GM12878 (cell line): ENCODE measurements at places on chromosomes 3 and 15. TPM values are rescaled to one million over a fixed set of nuclear protein-coding genes. Genes with fewer than 3 reads are reported as not detected.

- DNase-seq = no peak
Observed at GRCh38 chr3:28847736-28848135, 433.1 kb upstream of the RBMS3 start.

- DNase-seq = no peak
Observed at GRCh38 chr15:36803773-36804172, 224.3 kb downstream of the CDIN1 start.

Gene DLEC1
- 0.11 TPM in 1 of 2 replicates, not detected in the other for polyA plus RNA-seq

- no peak for DNase-seq
Observed at GRCh38 chr3:172938788-172939187, 188.3 kb downstream of the ECT2 start.

DNA sequence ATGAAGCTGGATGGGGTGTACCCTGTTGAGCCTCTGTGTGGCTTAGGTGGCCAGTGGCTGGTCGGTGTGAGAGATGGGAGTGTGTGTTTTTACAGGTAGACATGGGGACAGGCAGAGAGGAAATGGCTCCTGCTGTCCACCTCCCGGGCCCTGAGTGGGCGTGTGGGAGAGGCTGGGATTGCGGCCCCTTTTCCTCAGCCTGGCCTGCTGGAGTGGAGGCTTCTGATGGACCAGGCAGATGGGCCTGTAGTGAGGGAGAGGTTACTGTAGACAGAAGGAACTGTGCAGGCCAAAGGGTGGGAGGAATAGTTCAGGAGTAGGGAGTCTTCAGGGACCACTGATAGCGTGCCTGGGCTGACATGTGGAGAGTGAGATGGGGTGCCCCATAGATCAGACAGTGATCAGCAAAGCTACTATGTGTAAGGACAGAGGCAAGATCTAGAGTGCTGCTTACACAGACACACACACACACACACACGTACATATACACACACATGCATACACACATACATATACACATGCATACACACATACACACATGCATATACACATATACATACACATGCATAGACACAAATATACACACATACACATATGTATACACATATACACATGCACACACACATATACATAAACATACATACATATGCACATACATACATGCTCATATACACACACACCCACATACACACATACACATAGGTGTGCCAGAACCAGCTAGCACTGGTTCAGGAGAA, 26.4 kb downstream of the ACAA1 start:
- DNase-seq = no peak

DNA sequence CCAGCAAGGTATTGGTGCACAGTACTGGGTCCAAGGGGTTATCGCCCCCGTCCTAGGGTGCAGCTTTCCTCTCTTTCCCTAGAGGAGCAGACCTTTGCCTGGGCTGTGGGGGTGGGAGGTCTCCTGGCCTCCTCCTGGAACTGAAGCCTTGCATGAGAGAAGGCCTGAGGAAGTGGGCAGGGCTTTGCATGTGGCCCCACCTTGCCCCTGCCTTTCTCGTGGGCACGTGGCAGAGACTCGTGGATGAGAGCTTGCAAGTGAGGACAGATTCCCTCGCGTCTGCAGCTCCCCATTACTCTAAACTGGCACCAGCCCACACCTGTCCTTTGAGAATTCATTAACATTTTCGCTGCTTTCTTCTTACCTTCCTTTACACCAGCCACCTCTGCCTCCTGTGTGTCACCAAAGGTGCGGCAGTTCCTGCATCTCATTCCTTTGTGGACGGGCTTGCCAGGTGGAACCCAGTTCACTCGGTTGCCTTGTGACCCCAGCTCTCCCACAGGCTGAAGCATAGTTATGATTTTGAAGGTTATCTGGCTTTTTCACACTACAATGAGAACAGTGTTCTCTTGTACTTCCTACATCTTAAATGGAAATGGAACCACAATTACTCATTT, 40.9 kb upstream of the NR2C2 start:
- DNase-seq = no peak

GRCh38 chr3:196700801-196701200, 11.2 kb downstream of the CEP19 start:
- DNase-seq = no peak

DNA sequence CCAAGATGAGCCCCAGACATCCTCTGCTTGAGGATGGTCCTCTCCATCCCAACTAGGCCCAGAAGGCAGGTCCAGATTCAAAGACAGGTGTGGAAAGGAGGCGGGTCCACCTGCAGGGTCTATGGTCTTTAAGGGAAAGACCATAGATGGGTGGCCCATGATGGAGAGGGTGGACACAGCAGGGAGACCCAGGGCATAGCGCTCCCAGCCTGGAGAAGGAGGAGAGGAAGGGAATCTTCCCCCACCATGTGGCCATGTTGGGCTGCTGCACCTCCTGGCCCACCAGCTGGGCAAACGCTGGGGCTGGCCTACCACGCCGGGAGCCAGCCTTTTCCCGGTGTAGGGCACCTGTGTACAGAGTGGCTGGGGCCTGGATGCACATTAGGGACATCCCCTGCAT, 265.2 kb upstream of the TLE3 start:
- no peak for DNase-seq

DNA sequence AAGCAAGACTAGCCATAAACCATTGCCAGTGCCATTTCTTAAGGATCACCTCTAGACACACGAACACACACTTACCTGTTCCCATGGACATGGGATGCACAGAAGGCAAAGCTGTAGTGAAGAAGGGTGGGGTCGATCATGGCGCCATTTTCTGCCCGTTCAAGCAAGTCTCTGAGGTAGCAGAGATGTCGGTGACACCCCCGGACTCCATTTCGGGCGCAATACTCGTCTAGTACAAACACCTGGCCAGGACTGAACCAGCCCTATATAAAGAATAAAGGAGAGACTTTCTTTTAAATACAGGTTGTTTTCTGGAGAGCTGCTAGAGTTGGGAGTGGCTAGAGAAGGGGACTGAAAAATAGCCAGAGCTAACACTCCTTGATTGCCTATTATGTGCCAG, 159.4 kb upstream of the FEZF2 start:
- no peak for DNase-seq

Gene FILIP1L
- polyA plus RNA-seq = 4.2 and 4.6 TPM in 2 replicates

DNA sequence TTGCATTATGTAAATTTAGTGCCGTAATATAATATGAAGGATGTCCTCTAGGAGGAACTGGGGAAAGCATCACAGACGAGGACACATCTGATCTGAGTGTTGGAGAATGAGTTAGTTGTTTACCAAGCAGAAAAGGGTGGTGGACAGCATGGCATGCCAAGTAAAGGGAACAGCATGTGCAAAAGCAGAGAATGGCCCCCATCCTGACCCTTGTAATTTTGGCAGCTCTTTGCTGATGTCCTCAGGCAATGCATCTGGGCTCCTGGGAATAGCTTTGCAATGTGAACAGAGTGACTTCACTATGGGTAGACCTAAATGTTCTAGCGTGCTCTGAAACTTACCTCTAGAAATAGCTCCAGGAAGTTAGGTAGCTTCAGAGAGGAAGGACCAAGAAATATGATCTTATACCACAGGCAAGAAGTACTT, 263.3 kb downstream of the LPP start:
- DNase-seq = no peak

DNA sequence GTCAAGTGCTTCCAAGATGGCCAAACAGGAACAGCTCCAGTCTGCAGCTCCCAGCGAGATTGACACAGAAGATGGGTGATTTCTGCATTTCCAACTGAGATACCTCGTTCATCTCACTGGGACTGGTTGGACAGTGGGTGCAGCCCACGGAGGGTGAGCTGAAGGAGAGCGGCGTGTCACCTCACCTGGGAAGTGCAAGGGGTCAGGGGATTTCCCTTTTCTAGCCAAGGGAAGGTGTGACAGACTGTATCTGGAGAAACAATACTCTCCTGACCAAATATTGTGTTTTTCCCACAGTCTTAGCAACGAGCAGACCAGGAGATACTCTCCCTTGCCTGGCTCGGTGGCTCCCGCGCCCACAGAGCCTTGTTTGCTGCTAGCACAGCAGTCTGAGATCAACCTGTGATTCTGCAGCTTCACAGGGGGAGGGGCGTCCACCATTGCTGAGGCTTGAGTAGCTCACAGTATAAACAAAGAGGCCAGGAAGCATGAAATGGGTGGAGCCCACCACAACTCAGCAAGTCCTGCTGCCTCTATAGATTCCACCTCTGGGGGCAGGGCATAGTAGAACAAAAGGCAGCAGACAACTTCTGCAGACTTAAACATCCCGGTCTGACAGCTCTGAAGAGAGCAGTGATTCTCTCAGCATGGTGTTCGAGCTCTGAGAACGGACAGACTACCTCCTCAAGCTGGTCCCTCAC, 293.5 kb upstream of the SUCLG2 start:
- DNase-seq = no peak

Gene IVD
- 49.9 and 57.7 TPM in 2 replicates for polyA plus RNA-seq

DNA sequence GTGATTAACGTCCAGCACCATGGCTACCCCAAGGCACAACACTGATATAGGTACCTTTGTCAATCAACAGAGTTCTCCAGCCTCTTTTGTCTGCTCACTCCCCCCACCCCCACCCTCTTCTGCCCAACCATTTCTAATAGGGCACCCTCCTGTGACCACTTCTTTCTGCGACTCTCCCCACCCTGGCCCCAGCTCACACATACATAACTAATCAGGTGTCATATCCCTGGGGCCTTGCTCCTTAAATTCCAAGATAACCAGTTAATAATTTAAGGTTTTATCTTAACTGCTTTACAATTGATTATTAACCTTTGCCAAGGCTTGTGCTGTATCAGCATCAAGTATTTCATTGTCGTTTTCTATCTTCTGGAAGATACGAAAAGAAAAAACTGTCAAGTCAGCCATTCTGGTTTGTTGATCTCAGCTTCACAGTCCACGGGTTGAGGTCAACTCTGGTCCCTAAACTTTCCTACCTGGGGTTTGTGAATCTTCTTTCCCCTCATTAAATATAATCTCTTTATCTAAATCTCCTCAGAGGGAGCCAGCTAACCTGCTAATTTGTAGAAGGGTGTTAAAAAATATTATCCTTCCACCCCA, 27.3 kb upstream of the SLC28A2 start:
- DNase-seq = no peak

- DNase-seq = no peak
Observed at GRCh38 chr3:48897460-48898376, 964 bp downstream of the SLC25A20 start.

- DNase-seq = no peak
Observed at GRCh38 chr3:178078953-178079352, 457.3 kb upstream of the KCNMB2 start.

DNA sequence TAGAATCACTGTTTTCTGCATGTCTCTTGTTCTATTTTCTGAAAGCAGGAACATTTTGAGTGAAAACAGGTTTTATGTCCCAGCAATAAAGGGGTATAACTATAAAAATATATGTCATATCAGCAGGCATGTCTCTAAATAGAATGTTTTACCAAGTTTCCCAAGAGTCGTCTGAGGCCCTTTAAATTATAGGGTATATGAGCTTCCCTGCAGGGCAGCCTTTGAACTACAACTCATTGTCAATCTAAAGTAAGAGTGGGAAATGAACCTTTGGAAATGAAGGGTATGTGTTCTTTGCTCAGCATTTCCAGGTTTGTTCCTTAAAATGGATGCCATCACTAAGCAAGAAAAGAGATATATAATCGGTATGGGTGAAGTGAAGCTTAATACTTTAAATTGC, 138.6 kb downstream of the LSAMP start:
- no peak for DNase-seq

Gene STRIT1
- polyA plus RNA-seq = not detected in 2 replicates

GRCh38 chr3:94379264-94379663, 316.4 kb downstream of the NSUN3 start:
- no peak for DNase-seq

GRCh38 chr3:109545746-109546145, 208.4 kb upstream of the DPPA4 start:
- no peak for DNase-seq

Gene ACSBG1
- 0.71 and 0.79 TPM in 2 replicates for polyA plus RNA-seq

DNA sequence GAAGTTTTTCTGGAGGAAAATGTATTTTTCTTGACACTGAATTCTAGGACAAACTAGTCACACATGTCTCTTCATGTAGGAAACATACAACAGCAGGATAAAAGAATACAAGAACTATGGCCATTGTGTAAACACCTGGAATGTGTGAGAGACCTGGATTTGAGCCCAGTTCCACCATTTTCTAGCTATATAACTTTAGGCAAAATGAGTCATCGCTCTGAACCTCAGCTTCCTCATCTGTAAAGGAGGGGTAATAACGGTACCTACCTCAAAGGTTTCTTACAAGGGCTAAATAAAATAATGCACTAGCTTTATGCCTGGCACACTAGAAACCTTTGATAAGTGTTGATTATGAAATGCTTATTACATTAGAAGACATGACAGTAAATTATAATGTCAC, 57.8 kb downstream of the RIOX2 start:
- no peak for DNase-seq

GRCh38 chr3:128548426-128549282, 55.7 kb upstream of the GATA2 start:
- DNase-seq = no peak

Gene TIGIT
- polyA plus RNA-seq = 3.1 and 4.8 TPM in 2 replicates

Gene DAPK2
- polyA plus RNA-seq = 3.3 and 3.7 TPM in 2 replicates

- no peak for DNase-seq
Observed at GRCh38 chr3:109392293-109392692, 54.9 kb upstream of the DPPA4 start.

Gene RAB6B
- polyA plus RNA-seq = 0.09 and 0.22 TPM in 2 replicates

Gene FANCD2OS
- polyA plus RNA-seq = 0.38 TPM in 1 of 2 replicates, not detected in the other

Gene HIGD1A
- 271 TPM in 2 replicates for polyA plus RNA-seq

DNA sequence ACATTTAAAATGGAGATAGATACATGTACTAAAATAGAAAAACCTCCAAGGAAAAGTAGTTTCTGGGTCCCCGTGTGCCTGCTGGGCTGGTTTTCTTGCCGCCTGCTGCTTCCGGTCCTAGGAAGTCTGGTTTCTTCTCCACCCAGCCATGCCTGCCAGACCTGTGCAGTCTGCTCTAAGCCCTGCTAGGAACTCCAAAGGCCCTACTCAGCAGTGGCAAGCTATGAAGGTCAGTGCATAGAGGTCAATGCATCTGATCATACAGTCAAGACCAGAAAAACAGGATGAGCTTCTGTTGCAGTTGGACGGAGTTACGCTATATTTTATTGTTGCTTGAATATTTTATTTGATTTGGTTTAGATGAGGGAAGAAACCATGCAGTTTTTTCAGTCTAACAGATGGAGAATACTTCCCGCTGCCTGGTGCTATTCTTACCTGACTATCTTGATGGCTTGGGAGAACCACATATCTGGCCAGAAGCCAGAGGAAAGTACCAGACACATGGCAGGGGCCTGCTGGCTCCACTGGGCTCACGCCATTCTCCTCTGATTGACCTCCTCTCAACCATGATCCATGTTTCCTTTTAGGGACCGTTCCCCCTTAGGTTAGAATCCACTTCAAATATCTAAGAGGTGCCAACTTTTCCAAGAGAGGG, 226.8 kb upstream of the ST8SIA2 start:
- DNase-seq = no peak

Gene MPI
- polyA plus RNA-seq = 37.0 and 43.1 TPM in 2 replicates

Gene PLA2G4D
- not detected in 2 replicates for polyA plus RNA-seq

DNA sequence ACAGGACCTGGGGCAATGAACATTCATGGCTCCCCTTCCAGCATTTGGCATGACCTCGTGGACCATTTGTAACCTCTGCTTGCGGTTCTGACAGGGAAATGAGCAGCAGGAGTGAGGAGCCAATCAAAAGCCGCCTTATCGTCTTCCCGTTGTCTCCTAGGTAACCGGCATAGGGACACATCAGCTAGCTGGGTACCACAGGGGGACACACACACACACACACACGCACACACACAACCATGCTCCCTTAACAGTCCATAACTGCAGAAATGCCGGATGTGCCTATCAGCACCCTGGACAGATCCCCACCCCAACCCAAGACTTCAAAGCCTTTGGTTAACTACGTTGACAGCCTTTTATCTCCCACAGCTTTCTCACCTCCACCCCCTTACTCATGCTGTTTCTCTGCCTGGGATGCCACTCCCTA, 53.4 kb upstream of the CCDC174 start:
- no peak for DNase-seq

- no peak for DNase-seq
Observed at GRCh38 chr15:80250614-80251427, 1.2 kb downstream of the CTXND1 start.

Gene TRPM1
- polyA plus RNA-seq = not detected in 2 replicates
